Dermis blood vessel endothelial cell (primary cell): ENCODE measurements at places on chromosomes 7 and 10. TPM values are rescaled to one million over a fixed set of nuclear protein-coding genes. Genes with fewer than 3 reads are reported as not detected.

Gene CLDN12
- total RNA-seq: 11.6 and 18.2 TPM in 2 replicates

Gene ASB4
- total RNA-seq: not detected in 2 replicates

Gene MBL2
- total RNA-seq: not detected in 2 replicates

Gene WEE2
- not detected in 2 replicates for total RNA-seq

Gene TAS2R4
- total RNA-seq: 0.42 and 0.68 TPM in 2 replicates

Gene GARIN1A
- 0.14 and 0.17 TPM in 2 replicates for total RNA-seq

Gene POLR2J2
- 2.5 and 5.4 TPM in 2 replicates for total RNA-seq

Gene AP5Z1
- total RNA-seq: 28.3 and 32.3 TPM in 2 replicates

Gene SYT15B
- 0.51 and 1.2 TPM in 2 replicates for total RNA-seq

Gene FAM237B
- not detected in 2 replicates for total RNA-seq
